ENCODE measurements at places on chromosomes 3 and 15.

GRCh38 chr15:40058476-40059140, 19.6 kb upstream of the SRP14 start:
- DNase-seq = no peak

- DNase-seq = no peak
Observed at GRCh38 chr15:50251638-50252182, 13.8 kb downstream of the HDC start.

DNA sequence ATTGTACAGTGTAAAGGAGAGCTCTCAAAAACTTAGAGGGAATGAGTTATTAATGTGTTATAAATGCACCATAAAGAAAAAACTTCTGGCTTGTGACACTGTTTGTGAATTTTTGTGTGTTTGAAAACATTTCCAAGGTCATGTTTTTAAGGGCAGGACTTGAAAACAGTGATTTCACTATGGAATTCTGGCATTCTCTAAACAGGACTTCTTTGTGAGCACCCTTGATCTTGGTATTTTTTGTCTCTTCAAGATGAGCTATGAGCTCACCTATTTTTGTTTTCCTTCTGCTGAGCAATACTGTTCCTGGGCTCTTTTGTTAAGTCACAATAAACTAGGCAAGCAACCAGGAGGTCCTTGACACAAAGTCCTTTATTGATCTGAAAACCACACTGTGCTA, 284.4 kb downstream of the RBMS3 start:
- no peak for DNase-seq

DNA sequence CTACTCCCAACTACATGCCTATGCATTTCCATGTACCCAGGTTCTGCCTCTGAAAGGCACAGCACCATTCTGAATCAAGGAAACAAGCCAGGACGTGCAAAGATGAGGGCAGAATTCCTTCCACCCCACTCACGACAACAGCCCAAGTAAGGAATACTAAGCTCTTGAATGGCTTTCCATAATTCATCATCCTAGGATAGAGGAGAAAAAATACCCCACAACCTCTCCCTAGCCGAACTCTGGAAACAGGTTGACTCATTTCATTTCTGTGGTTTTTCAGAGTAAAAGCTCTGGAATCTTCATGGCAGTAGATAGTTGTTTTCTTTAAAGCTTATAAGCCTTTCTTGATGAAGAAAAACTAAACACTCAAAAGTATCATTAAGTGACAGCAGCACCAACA, 77.8 kb downstream of the PDZRN3 start:
- DNase-seq = no peak

DNA sequence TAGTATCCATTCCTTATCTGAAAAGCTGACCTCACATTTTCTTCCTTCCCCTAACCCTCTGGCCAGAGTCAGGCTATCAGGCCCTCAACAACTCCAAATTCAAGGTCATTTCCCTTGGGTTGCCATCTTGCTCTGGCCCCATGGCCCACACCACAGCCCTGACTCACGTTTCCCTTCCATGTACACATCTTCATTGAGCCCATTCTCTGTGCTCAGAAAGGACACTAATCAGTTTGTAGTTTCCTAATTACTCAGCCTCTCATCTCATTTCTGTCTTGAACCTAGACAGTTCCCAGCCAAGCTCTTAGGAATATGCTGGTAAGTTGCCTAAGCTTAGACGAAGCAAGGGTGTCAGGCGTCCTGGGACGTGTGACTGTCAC, 14.9 kb downstream of the TGM5 start:
- DNase-seq = no peak

DNA sequence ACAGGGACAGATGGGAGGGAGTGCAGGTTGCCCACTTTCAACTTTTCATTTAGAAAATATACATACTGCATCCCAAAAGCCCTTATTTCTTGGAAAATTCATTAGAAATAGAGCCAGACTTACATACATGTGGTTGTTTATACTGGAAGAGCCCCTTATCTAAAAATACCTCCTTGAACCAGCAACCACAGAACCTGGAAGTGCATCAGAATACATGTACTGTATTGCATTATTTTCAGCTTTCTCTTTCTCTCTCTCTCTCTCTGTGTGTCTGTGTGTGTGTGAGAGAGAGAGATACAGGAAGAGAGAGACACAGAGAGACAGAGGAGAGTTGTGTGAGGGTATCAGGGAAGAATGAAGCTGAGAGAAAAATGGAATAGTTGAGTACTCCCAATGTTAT, 29.5 kb upstream of the LSAMP start:
- DNase-seq = no peak

DNA sequence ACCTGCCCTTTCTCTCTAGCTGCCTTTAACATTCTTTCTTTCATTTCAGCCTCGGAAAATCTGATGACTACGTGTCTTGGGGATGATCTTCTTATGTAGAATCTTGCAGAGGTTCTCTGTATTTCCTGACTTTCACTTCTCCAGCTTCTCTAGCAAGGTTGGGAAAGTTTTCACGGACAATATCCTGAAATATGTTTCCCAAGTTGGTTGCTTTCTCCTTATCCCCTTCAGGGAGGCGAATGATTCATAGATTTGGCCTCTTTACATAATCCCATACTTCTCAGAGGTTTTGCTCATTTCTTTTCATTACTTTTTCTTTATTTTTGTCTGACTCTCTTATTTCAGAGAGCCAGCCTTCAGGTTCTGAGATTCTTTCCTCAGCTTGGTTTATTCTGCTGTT, 62.1 kb upstream of the CCDC54 start:
- no peak for DNase-seq

DNA sequence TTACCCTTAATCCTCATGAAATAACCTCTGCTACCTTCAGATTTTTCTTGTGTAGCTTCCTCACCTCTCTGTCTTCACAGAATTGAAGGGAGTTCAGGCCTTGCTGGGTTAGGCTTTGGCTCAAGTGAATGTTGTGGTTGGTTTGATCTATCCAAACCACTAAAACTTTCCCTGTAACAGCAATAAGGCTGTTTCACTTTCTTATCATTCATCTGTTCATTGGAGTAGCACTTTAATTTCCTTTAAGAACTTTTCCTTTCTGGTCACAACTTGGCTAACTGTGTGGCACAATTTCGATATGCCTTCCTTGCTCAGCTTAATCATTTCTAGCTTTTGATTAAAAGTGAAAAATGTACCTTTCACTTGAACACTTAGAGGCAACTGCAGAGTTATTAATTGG, 129.8 kb downstream of the NR1I2 start:
- DNase-seq = no peak

GRCh38 chr15:101373577-101373976, 78.5 kb upstream of the SNRPA1 start:
- DNase-seq = no peak

GRCh38 chr3:123683505-123684154, 98.8 kb upstream of the HACD2 start:
- DNase-seq = no peak

- no peak for DNase-seq
Observed at GRCh38 chr3:59285560-59285959, 235.7 kb upstream of the CFAP20DC start.

DNA sequence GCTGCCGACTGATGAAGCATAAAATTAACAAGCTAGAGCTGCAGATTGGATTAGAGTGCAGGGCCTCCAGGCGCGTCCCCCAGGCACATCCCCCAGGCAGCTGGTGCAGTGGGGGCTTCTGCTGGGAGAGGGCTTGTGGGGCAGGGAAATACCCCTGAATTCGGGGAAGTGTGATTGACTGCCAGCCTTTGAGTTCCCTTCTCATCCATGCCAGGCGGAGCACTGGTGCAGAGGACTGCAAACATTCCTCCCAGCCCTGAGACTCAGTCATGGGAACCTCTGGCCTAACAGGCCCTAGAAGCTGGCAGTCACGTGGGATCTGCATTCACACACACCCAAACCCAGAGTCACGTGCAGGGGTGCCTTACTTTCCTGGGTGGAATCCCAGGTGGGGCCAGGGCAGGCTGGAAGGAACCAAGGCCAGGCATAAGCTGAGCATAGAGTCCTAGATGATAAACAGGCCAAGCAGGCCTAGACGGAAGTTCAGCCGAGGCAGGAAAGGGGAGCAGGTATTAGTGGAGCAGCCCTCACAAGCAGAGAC, 46.2 kb upstream of the SEC22A start:
- no peak for DNase-seq

- no peak for DNase-seq
Observed at GRCh38 chr15:82950295-82950694, 2.2 kb downstream of the HOMER2 start.

GRCh38 chr3:89472101-89472500, 364.7 kb downstream of the EPHA3 start:
- no peak for DNase-seq

- DNase-seq = no peak
Observed at GRCh38 chr3:98805571-98805970, 42.4 kb downstream of the ST3GAL6 start.

DNA sequence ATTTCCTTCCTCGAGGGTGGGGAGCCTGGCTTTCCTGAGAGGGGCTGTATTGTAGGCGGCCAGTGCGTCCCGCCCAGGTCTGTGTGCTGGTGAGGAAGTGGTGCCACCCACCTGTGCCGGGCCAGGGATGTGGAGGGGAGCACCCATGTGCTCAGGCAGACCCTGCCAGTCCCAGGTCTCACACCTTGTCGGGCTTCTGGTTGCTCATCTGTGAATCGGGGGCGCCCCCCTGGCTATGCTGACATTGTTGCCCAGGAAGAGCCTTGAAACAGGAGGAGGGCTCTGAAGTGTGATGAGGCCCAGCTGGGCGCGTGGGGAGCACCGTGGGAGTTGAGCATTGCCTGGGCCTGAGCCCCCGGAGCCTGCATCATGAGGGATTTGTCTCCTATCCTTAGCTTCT, 4.8 kb downstream of the FBLN2 start:
- DNase-seq = no peak

DNA sequence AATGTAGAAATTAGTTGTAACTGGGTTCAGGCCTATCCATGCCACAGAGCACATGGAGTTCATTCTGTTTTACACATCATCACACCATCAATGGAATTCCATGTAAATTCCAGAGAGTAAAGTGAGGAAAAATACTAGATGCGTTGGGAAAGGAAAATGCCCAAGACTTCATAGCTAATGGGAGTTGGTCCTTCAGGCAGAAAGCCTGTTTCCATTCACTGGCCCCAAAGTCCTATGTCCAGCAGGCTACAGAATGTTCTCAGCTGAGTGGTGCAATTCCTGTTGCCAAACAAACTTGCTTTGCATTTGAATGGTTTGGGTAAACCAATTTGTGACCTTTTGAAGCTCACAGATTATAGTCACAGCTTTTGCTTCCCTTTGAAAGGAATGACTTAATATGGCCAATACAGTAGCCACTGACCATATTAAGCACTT, 164.6 kb upstream of the PFN2 start:
- no peak for DNase-seq

DNA sequence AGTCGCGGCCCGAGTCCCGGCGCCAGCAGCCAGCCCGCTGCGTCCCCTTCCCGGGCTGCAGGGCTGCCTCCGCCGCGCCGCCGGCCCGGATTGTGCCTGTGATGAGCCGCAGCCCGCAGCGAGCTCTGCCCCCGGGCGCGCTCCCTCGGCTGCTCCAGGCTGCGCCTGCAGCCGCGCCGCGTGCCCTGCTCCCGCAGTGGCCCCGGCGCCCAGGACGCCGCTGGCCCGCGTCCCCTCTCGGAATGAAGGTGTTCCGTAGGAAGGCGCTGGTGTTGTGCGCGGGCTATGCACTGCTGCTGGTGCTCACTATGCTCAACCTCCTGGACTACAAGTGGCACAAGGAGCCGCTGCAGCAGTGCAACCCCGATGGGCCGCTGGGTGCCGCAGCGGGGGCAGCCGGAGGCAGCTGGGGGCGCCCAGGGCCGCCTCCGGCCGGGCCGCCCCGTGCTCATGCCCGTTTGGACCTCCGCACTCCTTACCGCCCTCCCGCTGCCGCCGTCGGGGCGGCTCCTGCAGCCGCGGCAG, 1.2 kb downstream of the CHST2 start:
- no peak for DNase-seq

DNA sequence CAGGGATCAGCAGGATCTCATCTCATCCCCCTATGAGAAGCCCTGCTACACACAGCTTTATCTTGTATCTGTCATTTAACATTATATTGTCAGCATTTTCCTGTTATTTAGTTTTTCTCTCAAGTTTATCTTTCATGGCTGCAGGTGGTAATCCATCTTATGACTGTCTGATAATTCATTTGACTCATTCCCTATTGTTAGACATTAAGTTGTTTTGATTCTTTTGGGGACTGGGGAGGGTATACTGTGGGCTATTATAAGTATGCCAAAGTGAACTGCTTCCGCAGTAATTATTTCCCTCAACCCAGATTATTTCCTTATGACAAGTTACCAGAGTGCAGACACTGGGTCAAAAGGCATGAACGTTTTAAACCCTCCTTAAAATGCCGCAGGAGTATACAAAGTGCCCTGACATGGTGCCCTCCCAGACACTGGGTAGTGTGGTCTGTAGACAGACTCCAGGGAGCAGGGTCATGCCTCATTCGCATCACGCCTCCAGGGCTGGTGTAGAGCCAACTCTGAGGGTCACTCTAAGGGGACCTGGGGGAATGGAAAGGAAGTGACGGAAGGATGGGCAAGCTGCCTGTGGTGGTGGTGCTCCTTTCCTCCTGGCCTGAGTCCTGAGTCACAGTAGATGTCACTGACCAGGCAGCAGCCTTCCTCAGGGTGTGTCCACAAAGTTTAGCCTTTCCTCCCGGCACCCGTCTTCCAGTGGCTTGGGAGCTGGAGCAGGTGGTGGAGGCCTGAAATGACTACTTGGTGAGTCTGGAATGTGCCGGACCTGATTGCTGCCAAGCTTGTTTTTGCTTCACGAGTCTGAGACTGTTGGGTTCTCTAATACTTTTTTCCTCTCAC, 11.6 kb downstream of the GPR160 start:
- peak; percentile 67 for DNase-seq

GRCh38 chr3:134857776-134858362, 62.8 kb downstream of the EPHB1 start:
- DNase-seq = no peak

DNA sequence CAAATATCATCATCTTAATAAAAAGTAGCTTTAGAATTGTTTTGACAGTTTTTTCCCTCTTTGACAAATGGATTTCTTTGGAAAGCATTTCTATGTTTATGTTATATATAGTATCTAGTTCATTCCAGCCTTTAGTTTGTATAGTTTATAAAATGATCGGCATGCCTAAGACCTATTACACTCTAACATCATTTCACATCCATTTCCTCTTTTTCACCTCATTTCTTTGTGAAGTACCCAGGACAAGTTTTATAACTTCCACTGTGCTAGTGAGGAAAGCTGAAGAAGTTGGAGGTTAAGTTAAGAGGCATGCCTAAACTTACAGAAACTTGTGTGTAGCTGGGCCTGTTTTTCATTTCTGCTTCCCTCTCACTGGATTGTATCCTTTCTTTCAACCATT, 178.4 kb downstream of the TP63 start:
- no peak for DNase-seq

GRCh38 chr3:190092250-190092649, 28.4 kb downstream of the P3H2 start:
- no peak for DNase-seq

GRCh38 chr3:42667096-42667522, 13.6 kb downstream of the ZBTB47 start:
- no peak for DNase-seq

GRCh38 chr3:13851997-13852637, 27.8 kb downstream of the WNT7A start:
- peak; percentile 52 for DNase-seq

DNA sequence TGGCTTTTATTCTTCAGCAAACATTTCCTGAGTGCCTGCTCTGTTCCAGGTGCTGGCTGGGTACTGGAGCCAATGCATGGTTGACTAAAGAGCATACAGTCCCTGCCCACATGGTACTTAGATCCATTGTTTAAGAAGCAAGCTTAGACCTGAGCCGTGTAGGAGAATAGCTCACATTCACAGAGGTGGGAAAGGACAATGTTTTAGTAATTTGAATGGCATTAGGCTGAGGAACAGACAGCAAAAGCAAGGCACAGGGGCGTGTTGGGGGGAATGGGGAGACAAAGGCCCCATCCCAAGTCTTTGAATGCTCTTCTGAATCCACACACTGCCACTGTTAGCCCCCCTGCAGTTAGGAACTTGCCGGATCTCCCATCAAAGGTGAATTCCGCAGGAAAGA, 388.2 kb upstream of the RGMA start:
- DNase-seq = no peak

Measured in ureter (tissue), 1 donor.